Activated CD8-positive, alpha-beta memory T cell treated with anti-CD3 and anti-CD28 coated beads, Interleukin-2, amount 50 U/mL, for 4 hours (primary cell): ENCODE measurements at places on chromosomes 6 and 20.

DNA sequence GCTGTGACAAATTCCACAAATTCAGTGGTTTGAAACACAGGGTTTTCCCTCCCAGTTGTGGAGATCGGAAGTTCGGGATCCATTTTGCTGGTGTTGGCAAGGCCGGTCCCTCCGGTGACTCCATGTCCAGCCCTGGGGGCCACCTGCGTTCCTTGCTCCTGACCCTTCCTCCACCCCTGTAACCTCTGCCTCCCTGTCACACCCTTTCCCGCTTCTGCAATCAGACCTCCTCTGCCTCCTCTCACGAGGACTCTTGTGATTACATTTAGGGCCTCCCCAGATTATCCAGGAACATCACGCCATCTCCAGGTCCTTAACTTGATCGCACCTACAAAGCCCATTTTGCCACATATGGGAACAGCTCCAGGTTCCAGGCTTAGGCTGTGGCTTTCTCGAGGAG is 12.5 kb downstream of the RPS6KA2 start:
- DNase-seq, result no peak

DNA sequence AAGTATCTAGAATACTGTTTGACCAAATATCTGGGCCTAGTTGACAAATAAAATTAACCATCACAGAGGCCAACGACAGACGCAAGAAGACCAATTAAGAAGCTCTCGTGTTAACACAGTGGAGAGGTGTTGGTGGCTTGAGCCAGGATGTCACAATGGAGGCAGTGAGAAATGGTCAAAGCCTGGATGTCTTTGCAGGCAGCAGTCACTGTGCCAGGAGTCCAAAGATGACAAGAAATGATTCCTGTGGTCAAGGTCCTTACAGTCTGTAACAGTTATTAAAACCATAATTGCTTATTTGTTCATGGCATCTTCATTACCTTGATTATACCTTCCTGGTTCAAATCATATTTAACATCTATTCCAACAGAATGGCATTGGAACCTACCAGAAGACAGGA is 91.3 kb upstream of the EDN1 start:
- DNase-seq, result no peak

- no peak for DNase-seq
Measured at GRCh38 chr6:53868626-53869025, 73.8 kb downstream of the LRRC1 start.

DNA sequence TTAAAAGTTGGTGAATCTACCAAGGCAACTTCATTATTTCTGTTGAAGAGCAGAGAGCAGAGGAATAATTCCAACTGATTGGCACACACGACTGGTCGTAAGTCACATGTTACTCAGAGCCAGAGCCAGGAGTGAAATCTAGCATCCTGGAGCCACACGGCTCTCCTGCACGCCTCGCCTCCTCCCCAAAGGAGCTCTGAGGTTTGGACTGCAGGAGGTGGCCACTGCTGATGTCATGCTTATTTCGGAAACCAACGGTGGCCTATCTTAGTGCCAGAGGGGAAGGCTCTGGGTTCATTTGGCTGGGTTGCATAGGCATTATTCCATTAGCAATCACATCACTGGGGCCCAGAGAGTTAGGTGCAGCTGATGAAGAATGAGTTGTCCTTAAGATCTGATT is 123.5 kb upstream of the RALGAPA2 start:
- DNase-seq, result no peak

GRCh38 chr6:47299965-47300364 is 9.7 kb downstream of the TNFRSF21 start:
- DNase-seq, result no peak

DNA sequence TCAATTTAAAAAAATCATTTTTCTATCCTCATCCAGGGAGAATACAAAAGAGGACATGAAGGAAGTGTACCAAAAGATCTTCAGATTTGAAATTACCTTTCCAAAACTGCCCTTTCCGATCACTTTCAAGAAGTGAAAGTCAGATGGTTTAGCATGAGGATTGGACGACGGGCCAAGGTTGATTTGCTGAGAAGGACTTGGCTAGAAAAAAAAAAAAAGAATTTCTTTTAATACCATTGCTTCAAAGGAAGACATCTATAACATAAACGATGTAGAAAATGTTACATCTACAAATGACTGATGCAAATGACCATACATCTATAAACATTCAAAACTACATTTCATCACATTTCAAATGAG is 120.9 kb upstream of the SLC2A12 start:
- no peak for DNase-seq

- DNase-seq, result no peak
Measured at GRCh38 chr20:48357714-48358113, 470.1 kb downstream of the PREX1 start.

GRCh38 chr20:11976966-11977365 is 59.3 kb downstream of the BTBD3 start:
- no peak for DNase-seq

GRCh38 chr6:19632786-19633185 is 204.4 kb upstream of the ID4 start:
- DNase-seq, result no peak

GRCh38 chr6:77740380-77740779 is 87.5 kb downstream of the MEI4 start:
- DNase-seq, result no peak

- no peak for DNase-seq
Measured at GRCh38 chr6:47483853-47484546, 6.4 kb downstream of the CD2AP start.

DNA sequence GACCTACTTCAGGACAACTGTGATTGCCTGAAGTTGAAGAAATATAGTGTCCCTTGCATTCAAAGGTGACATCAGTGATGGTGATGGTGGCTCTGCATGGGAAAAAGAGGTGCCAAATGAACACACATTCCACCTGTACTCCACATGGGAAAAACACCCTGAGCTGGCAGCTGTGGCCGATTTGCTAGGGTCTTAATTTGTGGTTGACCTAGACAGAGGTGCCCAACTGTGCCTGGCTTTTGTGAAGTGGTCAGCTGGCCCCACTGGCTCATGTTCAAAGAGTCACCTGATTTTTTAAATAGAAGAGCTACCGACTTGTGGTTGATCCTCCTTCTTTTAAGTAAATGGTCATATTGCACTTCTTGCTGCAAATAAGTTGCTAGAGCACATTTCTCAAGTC is 7.6 kb upstream of the GCNT2 start:
- DNase-seq, result no peak

- no peak for DNase-seq
Measured at GRCh38 chr20:33169176-33169794, 1.3 kb downstream of the BPIFA2 start.

DNA sequence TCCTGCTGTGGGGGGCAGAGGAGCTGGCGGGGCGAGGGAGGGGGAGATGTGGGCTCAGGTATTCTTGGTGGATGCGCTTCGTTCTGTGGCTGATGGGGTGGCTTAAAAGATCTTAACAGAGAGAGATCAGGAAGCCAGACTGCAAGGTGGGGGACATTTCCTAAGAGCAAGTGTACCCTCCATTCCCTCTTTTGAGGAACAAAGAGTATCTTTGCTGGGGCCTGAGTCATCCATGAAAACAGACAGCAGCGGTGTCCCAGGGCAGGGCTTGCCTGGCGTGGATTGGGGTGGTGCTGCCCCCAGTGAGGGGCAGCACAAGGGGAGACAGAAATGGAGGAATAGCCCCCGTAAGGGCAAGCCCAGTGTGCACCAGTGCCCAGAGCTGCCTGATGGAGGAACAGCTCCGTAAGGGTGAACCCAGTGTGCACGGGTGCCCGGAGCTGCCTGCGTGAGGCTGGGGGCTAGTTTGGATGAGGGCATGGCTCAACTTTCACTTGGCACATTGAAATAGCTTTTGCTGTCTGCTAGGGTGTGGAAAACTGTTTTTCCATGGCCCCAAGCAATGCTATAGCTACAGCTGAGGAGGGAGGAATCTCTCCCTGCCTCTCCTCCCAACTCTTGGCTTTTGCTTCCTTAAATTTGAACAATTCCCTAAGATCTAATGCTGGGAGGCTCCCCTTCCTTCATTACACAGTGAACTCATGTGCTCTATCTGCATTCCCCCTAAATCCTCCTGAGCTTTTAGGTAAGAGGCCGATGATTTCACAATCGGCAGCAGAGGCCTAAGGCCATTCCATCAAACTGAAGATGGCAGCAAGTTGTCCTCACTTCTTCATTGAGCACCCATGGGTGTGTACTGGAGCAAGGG is 12.9 kb downstream of the MAPK13 start:
- DNase-seq, result no peak
